ENCODE measurements at places on chromosomes 4 and X. TPM values are rescaled to one million over a fixed set of nuclear protein-coding genes. Genes with fewer than 3 reads are reported as not detected.

DNA sequence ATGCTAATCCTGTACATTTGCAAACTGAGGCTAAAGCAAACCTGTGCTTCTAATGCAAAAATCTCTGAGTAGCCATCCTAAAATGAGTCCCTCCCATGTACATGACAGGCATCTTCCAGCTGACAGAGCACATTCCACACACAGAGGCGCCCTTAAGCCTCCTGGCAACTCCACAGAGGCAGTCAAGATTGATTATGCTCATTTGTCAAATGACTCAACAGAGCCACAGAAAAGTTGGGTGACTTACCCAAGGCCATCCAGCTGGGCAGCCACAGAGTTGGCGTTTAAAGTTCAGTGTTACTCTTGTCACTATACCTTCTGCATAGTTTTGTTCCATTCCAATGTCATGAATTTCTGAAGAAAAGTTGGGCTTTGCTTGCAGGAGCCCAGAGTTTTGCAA, 394.6 kb upstream of the FGF13 start:
- no peak for DNase-seq

Gene RBM46
- total RNA-seq = not detected

DNA sequence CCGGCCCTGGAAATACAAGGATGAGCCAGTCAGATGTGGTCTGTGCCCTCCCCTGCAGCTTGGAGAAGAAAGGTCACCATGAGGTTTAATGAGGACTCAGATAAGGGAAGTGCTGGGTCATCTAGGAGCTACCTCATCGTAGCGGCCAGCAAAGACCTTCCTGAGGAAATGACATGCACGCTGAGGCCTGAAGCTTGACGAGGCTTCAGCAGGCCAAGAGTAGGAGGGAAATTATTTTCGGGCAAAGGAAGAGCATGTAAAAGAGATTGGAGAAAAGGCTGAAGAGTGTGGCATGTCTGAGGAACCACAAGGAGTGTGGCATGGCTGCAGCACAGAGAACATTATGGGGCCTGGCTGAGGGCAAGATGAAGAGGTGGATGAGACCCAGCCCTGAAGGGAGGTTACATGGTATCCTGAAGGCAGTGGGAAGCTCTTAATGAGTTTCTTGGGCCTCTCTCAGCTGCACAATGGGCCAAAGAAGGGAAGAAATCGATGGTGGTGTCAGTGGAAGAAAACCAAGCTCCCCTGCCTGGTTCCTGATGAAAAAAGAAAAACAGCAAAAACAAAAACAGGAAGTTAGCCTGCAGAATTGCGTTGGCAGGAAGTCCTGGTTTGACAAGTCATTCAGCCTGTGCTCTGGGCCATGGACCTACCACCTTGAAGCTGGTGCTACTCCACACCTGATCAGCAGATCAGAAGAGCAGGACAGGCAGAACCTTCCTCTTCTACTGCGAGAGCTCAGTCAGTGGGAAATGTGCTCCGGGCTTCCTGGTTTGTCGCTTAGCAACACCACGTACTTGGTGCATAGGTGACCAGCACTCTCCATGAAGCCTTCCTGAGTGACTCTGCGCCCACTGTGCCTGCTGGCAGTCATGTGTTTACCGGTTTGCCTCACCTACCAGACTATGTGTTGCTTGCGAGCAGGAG, 134.5 kb upstream of the KLF3 start:
- DNase-seq = peak; percentile 36

DNA sequence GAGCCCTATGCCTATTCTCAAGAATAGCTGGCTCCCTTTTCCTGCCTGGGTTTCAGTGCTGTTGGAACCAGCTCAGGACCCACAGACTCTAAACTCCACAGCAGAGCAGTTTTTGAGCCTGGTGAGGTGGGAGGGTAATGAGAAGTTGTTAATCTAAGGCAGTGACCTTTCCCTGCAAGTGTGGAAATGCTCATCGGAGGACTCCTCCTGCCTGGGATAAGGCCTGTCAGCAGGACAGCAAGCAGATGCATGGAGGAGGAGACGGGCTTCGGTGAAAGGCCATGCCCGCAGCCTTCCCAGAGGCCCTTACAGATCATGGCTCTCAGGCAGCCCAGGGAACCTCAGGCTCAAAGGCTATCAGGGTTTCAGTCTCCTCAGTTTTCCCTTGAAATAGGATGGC, 70.0 kb upstream of the SHISA3 start:
- no peak for DNase-seq

Gene SH3RF1
- total RNA-seq = 0.54 TPM

Gene SLC9A7
- total RNA-seq = 12.4 TPM

Gene HERC6
- total RNA-seq = 6.4 TPM

Gene KIAA1210
- total RNA-seq = not detected

GRCh38 chrX:153731845-153732215, 7.2 kb downstream of the ABCD1 start:
- DNase-seq = no peak

Gene SATL1
- not detected for total RNA-seq

DNA sequence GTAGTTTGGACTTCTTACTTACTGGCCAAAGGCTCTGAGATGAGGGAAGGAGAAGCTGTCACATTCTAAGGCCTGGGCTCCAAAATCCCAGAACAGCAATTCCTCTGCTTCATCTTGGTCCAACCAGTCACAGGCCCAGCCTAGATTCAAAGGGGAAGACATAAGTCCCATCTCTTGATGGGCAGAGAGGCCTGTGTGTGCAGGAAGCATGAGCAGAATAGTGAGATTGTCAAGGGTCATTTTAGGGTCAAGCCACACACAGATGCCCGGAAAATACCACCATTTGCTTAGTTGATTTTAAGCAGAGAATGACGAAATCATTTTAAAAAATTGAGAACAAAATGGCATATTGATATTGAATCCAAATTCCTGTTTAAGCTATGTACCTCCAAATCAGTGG, 580.9 kb upstream of the ZFP42 start:
- no peak for DNase-seq

Gene METTL14
- 51.2 TPM for total RNA-seq

DNA sequence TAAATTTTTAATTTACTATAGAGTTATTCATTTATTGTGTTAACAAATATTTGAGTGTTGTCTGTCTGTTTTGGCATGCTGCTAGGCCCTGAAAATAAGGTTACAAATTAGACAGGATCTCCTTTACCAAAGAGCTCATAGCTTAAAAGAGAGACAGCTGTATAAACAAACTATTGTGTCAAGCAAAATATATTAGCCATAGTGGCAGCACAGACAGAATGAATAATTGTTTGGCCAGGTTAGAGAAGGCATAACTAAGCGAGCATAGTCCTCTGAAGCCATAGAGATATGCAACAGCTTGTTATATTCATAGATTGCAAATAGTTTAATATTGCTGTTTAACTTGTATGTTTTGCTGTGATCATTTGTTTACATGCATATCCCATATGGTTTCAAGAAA, 66.7 kb upstream of the NDUFC1 start:
- DNase-seq = no peak

DNA sequence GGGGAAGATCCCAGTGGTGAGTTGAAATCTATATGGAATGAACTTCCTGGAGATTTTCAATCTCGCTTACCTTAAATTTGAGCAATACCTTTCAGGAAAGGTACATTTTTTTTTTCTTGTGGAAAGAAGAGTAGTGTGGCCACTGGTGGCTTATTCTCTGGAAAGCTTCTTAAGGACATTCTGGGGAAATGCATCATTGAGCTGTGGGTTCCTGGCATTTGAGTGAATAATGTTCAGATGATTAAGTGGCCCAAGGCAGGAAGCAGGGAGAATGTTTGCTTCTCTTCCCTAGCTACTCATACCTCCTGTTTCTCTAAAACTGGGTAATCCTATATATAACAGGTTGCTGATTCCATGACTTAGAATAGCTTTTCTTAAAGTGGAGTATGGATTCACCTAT, 31.8 kb downstream of the STAG2 start:
- DNase-seq = no peak

Gene PROM1
- total RNA-seq = 0.56 TPM

Gene UNC5C
- not detected for total RNA-seq

Gene USP46
- 6.1 TPM for total RNA-seq

GRCh38 chr4:144787365-144788258, 141.7 kb downstream of the HHIP start:
- no peak for DNase-seq

- DNase-seq = no peak
Measured at GRCh38 chr4:164935363-164935762, 42.1 kb downstream of the TRIM61 start.

- DNase-seq = no peak
Measured at GRCh38 chr4:6191448-6192130, 8.8 kb downstream of the JAKMIP1 start.

DNA sequence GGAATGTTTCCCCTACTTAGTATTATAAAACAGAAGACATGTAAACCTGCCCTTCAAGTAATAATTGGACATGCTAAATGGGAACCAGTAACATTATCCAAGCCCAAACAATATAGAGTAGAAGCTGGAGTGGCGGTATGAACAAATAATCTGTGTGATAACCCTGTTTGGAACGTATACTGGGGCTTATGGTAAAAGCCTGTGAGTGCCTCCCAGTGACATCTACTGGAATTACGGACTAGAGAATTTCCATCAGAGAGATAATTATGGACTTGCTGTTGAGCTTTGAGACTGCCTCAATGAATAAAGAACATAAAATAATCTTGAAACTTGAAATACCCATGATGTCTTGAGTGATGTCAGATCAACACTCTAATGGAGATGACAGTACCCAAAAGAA, 406.3 kb upstream of the GRIA3 start:
- DNase-seq = no peak

GRCh38 chr4:28082686-28083390, 1222.2 kb downstream of the STIM2 start:
- no peak for DNase-seq

- DNase-seq = no peak
Measured at GRCh38 chr4:102169345-102169744, 175.9 kb downstream of the SLC39A8 start.

DNA sequence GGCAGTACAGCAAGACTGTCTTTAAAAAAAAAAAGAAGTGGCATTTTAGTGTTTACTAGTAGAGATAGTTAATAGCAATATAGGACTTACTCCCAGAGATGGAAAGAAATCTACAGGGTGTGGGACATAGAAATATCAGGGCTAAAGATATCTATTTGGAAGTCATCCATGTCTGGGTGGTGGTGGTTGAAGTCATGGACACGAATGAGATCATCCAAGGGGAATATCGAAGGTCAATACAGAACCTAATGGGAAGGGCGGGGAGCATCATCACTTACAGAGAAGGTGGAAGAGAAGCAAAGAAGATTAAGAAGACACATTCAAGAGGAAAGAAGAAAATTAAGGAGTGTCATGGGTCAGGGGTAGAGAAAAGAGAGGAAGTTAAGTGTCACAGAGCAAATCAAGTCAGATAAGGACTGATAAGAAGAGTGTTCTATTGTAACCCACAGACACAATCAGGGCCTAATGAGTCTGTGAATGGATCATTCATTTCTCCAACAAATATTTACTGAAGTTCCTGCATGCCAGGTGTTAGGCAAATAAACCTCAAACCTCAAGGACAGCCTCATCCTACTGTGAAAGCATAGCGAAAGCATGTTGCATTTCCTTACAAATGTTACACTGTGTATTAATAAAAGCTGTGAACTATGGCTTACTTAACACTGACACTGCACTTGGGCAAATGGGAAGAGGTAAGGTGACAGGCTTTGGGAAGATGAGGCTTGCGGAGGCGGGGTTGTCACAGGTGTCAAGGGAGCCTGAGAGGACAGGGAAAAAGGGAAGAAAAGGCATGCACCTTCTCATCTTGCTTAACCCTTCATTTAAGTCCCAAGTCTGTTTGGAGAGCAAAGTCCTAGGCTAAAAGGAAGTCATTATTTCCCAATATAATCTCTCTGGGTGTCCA, 65.3 kb downstream of the ELOVL6 start:
- DNase-seq = no peak

DNA sequence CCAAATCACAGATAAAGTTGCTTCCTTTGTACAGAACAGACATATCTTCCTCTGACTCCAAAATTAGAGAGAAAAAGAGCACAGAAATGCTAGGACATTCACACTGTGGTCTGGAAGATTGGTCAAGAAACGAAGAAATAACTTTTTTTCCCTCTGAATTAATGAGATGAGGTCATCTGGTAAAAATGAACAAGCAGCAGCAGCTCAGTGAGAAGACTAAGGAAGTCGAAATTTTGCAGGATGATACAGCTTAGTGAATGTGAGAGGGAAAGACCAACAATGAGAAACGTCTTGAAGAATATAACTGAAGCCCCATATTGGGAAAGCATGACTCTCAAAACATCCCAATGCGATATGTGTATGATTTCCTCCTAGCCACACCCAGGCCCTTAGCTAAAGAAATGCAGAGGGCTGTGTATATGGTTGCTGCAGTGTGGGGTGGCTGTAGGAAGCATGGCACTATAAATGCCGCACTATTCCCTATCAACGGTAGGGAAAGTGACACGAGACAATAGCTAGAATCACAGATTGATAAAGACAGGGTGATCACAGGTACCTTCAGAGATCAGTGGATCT, 208.6 kb downstream of the VEGFC start:
- DNase-seq = no peak

Gene ARR3
- total RNA-seq = not detected

- no peak for DNase-seq
Measured at GRCh38 chrX:132375941-132376340, 112.9 kb downstream of the MBNL3 start.

DNA sequence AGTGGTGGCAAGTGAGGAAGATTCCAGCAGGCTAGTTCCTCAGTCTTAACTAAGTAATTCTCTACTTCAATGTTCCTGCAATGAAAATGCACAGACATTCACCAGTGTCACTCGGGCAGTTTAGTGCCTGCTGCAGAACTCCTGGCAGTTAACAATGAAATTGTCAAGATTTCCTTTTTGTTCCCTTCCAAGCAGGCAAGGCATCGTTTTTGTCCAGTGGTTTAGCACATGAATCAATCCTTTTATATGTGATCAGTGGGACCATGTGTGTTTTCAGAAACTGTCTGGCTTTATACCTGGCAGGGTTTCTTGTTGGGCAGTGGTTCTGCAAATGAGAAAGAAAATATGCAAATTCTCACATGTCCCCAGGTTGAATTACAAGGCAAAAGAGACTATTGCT, 122.2 kb downstream of the GBA3 start:
- no peak for DNase-seq

- peak; percentile 25 for DNase-seq
Measured at GRCh38 chrX:150363561-150364346, 637 bp downstream of the MAMLD1 start.

Gene UGT2B15
- total RNA-seq = not detected

Gene NAP1L2
- 2.4 TPM for total RNA-seq

DNA sequence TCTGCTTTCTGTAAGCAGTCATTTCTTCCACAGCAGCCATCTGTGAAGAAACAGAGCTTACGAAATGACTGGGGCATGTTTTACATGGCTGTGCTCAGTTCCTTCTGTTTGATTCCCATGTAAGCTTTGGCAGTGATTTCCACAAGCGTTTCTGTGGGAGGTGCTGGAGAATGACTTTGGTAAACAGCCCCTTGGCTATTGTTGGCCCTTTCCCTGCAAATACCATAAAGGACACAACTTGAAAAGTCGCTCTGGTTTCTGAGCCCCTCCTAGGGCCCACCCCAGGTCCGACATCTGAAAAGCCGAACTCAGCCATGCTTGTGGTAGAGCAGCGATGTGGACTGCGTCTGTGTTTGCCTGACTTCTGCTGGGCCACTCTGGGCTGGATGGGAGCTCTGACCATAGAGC, 3.7 kb downstream of the LIMCH1 start:
- DNase-seq = no peak

GRCh38 chr4:6200922-6201362, 593 bp upstream of the JAKMIP1 start:
- DNase-seq = no peak

Gene DHX15
- total RNA-seq = 236 TPM

- DNase-seq = no peak
Measured at GRCh38 chrX:43313035-43313434, 343.1 kb upstream of the MAOA start.
